ENCODE measurements at places on chromosomes 7 and 10. TPM values are rescaled to one million over a fixed set of nuclear protein-coding genes. Genes with fewer than 3 reads are reported as not detected.

DNA sequence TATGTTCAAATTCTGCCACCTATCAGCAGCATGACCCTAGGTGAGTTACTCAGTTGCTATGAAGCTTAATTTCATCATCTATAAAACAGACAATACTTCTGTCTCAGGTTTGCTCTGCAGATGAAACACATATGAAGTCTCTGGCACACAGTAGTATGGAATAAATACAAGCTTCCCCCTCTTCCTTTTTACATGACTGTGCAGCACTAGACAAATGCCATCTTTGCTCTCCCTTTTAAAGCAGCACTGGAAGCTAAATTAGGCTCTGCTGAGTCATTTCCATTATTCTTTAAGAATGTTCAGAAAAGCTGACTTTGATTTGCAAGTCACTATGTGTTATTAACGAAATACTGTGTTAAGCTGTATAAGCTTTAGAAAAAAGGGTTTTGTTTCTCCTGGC lies 40.7 kb upstream of the ANAPC16 start:
- H3K27me3 ChIP-seq = no peaks in the 10 kb centered on the region
- H3K27ac ChIP-seq = no peak overlapping the region
- DNase-seq = no peak
- H3K4me1 ChIP-seq = no peaks in the 10 kb centered on the region
- no peak overlapping the region for H3K4me3 ChIP-seq

DNA sequence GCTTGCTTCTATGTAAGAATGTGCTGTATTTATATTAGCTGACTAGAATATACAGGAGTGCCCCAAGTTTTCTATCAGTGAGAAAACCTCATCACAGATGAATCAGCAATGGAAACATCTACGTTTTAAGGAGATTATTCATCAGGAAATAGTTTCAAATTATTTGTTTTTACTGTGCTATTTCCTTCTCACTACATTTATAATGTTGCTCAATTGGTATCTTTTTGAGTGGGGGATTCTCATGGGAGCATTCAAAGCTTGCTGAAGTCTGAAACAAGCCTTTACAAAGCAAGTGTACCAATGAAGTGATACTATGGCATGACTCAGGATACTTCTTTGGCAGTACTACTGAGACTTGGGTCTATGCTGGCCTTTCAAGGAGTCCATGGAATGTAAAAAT lies 191.1 kb upstream of the SLC26A5 start:
- no peak overlapping the region for H3K4me3 ChIP-seq
- H3K36me3 ChIP-seq = no peaks in the 10 kb centered on the region
- H3K27me3 ChIP-seq = no peaks in the 10 kb centered on the region
- DNase-seq = no peak

- peak overlapping the region; percentile 99 for H3K4me3 ChIP-seq
- peak overlapping the region; percentile 89 for H3K27ac ChIP-seq
- peaks cover 9% of the 10 kb centered on the region for H3K4me1 ChIP-seq
- H3K36me3 ChIP-seq = no peaks in the 10 kb centered on the region
- peaks cover 11% of the 10 kb centered on the region for H3K27me3 ChIP-seq
- no peak for DNase-seq
Measured at GRCh38 chr7:4775848-4776623, 613 bp downstream of the AP5Z1 start.

GCK gene
- 43.9 TPM for total RNA-seq

GRCh38 chr7:107538001-107538400 lies 25.7 kb downstream of the COG5 start:
- H3K27me3 ChIP-seq = peaks cover 2% of the 10 kb centered on the region
- H3K27ac ChIP-seq = no peak overlapping the region
- peaks cover 18% of the 10 kb centered on the region for H3K36me3 ChIP-seq
- no peaks in the 10 kb centered on the region for H3K4me1 ChIP-seq
- H3K4me3 ChIP-seq = no peak overlapping the region
- DNase-seq = no peak

- no peak for DNase-seq
- H3K27me3 ChIP-seq = no peaks in the 10 kb centered on the region
- no peak overlapping the region for H3K4me3 ChIP-seq
- H3K36me3 ChIP-seq = no peaks in the 10 kb centered on the region
Measured at GRCh38 chr7:124413029-124413428, 352.6 kb downstream of the GPR37 start.

DNA sequence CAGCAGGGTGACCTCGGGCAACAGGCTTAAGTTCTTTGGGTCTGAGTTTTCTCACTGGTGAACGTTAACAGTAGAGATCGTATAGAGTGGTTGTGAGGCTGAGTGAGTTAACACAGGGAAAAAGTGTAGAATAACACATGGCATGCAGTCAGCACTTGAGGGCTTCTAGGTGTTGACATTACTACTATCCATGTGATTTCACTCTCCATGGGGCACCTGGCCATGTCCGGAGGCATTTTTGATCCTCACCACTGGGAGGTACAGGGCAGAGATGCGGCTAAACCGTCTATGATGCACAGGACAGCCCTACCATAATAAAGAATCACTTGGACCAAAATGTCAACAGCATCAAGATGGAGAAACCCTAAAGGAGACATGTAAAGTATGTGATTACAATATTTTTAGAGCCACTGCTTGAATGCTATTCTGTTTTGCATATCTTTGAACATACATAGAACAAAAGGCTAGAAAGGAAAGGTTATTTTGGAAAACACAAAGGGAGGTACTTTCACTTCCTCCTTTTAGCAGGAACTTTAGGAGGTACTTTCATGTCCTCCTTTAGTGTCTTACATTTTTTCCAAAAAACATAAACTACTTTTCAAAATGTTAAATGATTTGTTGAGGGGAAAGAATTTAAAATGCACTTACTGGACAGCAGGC lies 44.3 kb downstream of the NOD1 start:
- H3K27ac ChIP-seq = no peak overlapping the region
- H3K27me3 ChIP-seq = peaks cover 3% of the 10 kb centered on the region
- H3K36me3 ChIP-seq = peaks cover 14% of the 10 kb centered on the region
- H3K4me1 ChIP-seq = peaks cover 3% of the 10 kb centered on the region
- no peak overlapping the region for H3K4me3 ChIP-seq

GRCh38 chr10:80464557-80465450 lies 10.7 kb downstream of the TSPAN14 start:
- H3K4me1 ChIP-seq = peaks cover 76% of the 10 kb centered on the region
- H3K36me3 ChIP-seq = no peaks in the 10 kb centered on the region
- peak overlapping the region; percentile 68 for H3K4me3 ChIP-seq
- H3K27me3 ChIP-seq = peaks cover 10% of the 10 kb centered on the region
- H3K27ac ChIP-seq = peak overlapping the region; percentile 92
- DNase-seq = no peak

- no peaks in the 10 kb centered on the region for H3K36me3 ChIP-seq
- peaks cover 27% of the 10 kb centered on the region for H3K4me1 ChIP-seq
- no peak overlapping the region for H3K4me3 ChIP-seq
- H3K27ac ChIP-seq = no peak overlapping the region
Measured at GRCh38 chr7:104998040-104998752, 15.8 kb upstream of the KMT2E start.

DNA sequence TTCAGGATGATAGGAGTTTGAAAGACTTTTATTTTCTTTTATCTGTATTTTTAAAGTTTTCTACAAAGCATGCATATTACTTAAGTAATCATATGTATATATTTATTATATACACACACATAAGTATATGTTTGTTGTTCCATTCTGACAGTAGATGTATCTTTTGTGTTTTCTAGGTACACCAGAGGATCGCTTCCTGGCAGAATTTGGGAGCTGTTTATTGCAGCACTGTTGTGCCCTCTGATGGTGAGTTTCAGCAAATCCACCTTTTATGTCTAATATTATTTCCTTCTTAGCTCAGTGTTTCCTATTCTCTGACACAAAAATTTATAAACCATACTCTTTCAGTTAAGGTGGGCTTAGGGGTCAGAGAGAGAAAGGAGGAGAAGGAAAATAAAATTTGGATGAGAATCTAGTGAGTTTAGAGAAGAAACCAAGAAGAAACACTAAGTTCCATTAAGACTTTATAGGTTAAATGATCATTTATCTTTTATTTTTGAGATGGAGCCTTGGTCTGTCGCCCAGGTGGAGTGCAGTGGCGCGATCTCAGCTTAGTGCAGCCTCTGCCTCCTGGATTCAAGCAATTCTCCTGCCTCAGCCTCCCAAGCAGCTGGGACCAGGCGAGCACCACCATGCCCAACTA lies 59.2 kb upstream of the OIT3 start:
- H3K27ac ChIP-seq = no peak overlapping the region
- DNase-seq = peak; percentile 28
- no peak overlapping the region for H3K4me3 ChIP-seq
- no peaks in the 10 kb centered on the region for H3K4me1 ChIP-seq

- H3K27ac ChIP-seq = no peak overlapping the region
- no peaks in the 10 kb centered on the region for H3K4me1 ChIP-seq
- H3K36me3 ChIP-seq = peaks cover 19% of the 10 kb centered on the region
- peaks cover 4% of the 10 kb centered on the region for H3K27me3 ChIP-seq
Measured at GRCh38 chr7:32803406-32804141, 88.0 kb downstream of the KBTBD2 start.

DNA sequence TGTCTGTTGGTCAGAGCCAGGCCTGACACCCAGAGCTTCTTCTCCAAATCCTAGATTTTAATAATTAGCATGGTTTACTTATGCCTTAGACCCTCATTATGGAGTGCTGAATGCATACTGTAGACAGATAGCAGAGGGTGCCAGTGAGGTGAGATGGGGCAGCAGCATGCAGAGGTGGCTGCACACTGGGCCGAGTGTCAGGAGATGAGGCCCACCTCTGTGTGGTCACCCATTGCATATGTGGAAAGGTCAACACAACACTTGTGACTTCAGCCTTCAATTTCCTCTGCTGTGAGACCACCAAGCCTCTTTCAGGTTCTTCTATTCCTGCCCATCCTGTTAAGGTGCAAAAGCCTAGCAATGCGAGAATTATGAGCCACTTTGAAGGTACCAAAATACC lies 39.7 kb upstream of the NMT2 start:
- no peak for DNase-seq
- peaks cover 6% of the 10 kb centered on the region for H3K36me3 ChIP-seq
- no peak overlapping the region for H3K4me3 ChIP-seq
- H3K27me3 ChIP-seq = peaks cover 3% of the 10 kb centered on the region
- peaks cover 24% of the 10 kb centered on the region for H3K4me1 ChIP-seq
- H3K27ac ChIP-seq = no peak overlapping the region

ZNF425 gene
- 6.5 TPM for total RNA-seq

Data from glutamatergic neuron (in vitro differentiated cells).